ENCODE measurements at places on chromosomes 13 and 19. TPM values are rescaled to one million over a fixed set of nuclear protein-coding genes. Genes with fewer than 3 reads are reported as not detected.

- peaks cover 14% of the 10 kb centered on the region for H3K4me1 ChIP-seq
- no peaks in the 10 kb centered on the region for H3K27me3 ChIP-seq
- no peak overlapping the region for H3K4me3 ChIP-seq
- peak; percentile 20 for DNase-seq
- H3K36me3 ChIP-seq = peaks cover 13% of the 10 kb centered on the region
- H3K27ac ChIP-seq = no peak overlapping the region
Observed at GRCh38 chr13:32284927-32285632, 30.1 kb downstream of the ZAR1L start.

Gene IRGC
- total RNA-seq = not detected

Gene PSPN
- total RNA-seq = 0.52 TPM

Gene MIER2
- 3.1 TPM for total RNA-seq

Gene HIPK4
- total RNA-seq = not detected

DNA sequence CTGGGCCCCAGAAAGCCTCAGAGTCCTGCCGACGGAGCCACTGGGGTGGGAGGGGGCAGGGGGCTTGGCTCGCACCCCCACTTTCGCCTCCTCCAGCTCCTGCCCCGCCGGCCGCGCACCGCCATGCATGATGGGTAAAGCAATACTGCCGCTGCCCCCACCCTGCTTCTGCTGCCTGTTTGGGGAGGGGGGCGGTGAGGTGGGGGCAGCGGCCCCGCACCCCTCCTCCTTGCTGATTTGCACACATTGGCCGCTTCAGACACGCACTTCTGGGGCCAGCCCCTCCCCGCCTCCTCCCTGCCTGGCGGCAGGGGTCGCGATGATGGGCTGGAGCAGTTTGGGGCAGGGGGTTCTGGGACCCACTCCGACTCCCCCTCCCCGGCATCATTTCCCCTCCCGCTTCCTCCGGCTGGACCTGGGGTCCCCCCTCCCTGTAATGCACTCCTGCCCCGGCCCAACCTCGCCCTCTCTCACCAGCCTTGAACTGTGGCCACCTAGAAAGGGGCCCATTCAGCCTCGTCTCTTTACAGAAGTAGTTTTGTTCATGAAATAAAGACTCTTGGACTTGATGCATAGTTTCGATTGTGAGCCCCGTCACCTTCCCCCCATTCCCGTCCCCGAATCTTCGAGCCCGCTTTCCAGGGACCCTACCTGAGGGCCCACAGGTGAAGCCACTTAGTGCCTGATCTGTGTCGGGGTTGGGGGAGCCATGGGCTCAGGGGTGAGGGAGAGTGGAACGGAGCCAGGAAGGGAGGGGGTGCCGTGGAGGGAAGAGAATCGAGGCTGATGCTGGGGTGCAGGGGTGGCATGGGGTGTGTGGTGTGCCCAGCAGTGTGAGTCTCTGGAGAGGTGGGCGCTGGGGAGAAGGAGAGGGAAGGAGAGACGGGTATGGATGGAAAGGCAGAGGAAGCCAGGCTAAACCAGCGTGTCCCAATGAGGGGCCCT lies 1.4 kb upstream of the HPN start:
- H3K4me3 ChIP-seq = no peak overlapping the region
- DNase-seq = no peak
- no peaks in the 10 kb centered on the region for H3K36me3 ChIP-seq
- no peaks in the 10 kb centered on the region for H3K27me3 ChIP-seq
- peaks cover 51% of the 10 kb centered on the region for H3K4me1 ChIP-seq

Gene VSTM2B
- total RNA-seq = not detected

- H3K4me1 ChIP-seq = no peaks in the 10 kb centered on the region
- no peak overlapping the region for H3K4me3 ChIP-seq
- H3K27ac ChIP-seq = no peak overlapping the region
Observed at GRCh38 chr19:52665529-52665928, 27.4 kb upstream of the ZNF83 start.

Gene TEX26
- total RNA-seq = not detected

DNA sequence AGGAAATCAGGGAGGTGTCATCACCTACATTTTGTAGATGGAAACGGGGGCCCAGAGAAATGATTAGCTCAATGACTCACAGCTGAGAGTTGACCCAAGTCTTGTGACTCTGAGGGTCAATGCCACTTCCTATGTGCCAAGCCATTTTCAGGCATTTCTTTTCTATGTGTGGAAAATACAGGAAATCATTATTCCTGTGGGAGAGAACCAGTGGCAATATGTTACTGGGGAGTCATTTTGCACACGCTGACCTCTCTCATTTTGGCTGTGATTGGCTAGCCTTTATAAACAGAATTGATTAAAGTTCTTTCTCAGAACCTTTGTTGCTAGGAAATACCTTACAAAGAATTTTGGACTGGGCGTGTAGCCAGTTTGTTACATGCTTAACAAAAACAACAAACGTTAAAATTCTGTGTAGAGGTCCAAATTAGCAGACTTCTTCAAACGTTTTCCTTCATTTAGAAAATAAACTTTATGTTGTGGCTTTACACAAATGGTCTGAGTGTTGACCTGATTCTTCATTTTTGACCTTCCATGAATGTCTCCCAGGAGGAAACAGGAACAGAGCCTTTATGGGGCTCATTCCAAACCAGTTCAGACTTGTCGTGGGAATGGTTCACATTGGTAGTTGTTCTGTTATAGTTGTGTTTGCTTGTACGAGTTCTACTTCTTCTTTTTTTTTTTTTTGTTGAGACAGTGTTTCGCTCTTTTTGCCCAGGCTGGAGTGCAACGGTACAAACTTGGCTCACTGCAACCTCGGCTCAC lies 11.4 kb downstream of the PCCA start:
- DNase-seq = peak; percentile 77
- H3K27me3 ChIP-seq = no peaks in the 10 kb centered on the region
- H3K4me3 ChIP-seq = no peak overlapping the region
- peaks cover 56% of the 10 kb centered on the region for H3K4me1 ChIP-seq

- no peak for DNase-seq
- H3K4me1 ChIP-seq = no peaks in the 10 kb centered on the region
Observed at GRCh38 chr13:84208246-84208910, 326.1 kb upstream of the SLITRK1 start.

- H3K27me3 ChIP-seq = no peaks in the 10 kb centered on the region
- no peaks in the 10 kb centered on the region for H3K36me3 ChIP-seq
- H3K4me3 ChIP-seq = no peak overlapping the region
- no peak for DNase-seq
Observed at GRCh38 chr19:4062419-4063368, 4.0 kb downstream of the ZBTB7A start.

GRCh38 chr13:79943346-79944023 lies 397.4 kb downstream of the SPRY2 start:
- DNase-seq = no peak
- H3K27ac ChIP-seq = no peak overlapping the region
- H3K36me3 ChIP-seq = no peaks in the 10 kb centered on the region

GRCh38 chr13:112750570-112750969 lies 60.7 kb downstream of the ATP11A start:
- H3K27me3 ChIP-seq = no peaks in the 10 kb centered on the region
- no peak overlapping the region for H3K27ac ChIP-seq
- H3K36me3 ChIP-seq = no peaks in the 10 kb centered on the region
- H3K4me1 ChIP-seq = no peaks in the 10 kb centered on the region
- H3K4me3 ChIP-seq = no peak overlapping the region

Gene PRTN3
- total RNA-seq = 0.99 TPM

DNA sequence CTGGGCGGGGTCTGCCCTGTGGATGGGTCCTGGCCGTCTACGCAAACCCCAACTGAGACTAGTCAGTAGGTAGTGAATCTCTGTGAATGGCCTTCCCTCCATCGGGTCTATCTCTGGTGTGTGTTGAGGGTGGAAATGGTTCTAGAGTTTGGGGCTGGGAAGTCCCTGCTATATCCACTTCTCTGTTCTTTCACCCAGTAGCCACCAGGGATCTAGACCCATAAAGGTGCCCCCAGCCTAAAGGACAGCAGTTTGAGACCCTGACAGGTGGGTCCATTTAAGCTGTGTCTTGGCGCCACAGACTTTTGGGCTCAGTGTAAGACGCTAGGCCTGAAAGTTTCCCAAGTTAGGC lies 57.7 kb downstream of the ZNF568 start:
- DNase-seq = no peak
- no peaks in the 10 kb centered on the region for H3K36me3 ChIP-seq
- no peaks in the 10 kb centered on the region for H3K27me3 ChIP-seq
- H3K4me1 ChIP-seq = peaks cover 16% of the 10 kb centered on the region
- no peak overlapping the region for H3K27ac ChIP-seq
- peak overlapping the region; percentile 40 for H3K4me3 ChIP-seq

GRCh38 chr13:75652726-75653125 lies 16.6 kb downstream of the LMO7 start:
- H3K4me1 ChIP-seq = no peaks in the 10 kb centered on the region
- H3K27ac ChIP-seq = no peak overlapping the region

DNA sequence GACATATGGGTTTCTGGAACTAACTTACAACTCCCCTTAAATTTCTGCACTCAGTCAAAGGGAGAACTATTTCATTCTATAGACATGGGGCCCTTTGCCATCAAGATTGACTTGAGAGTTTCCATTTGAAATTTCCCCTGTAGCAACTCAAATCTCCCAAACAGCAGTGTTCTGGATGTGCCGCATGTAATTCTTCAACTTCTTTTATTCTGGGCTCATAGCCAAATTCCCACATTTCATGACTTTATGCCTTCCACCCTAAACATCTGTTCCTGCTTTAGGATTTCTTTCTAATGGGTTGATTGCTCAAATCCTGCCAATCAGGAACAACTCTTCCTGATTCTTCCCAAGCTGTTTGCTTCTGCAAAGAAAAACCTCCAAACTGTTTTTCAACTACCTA lies 336.0 kb downstream of the TBC1D4 start:
- no peaks in the 10 kb centered on the region for H3K27me3 ChIP-seq
- H3K36me3 ChIP-seq = no peaks in the 10 kb centered on the region
- H3K4me1 ChIP-seq = no peaks in the 10 kb centered on the region
- DNase-seq = no peak

Gene ACTMAP
- 3.0 TPM for total RNA-seq

GRCh38 chr19:35232912-35233311 lies 4.4 kb upstream of the FAM187B start:
- H3K4me3 ChIP-seq = no peak overlapping the region
- no peaks in the 10 kb centered on the region for H3K27me3 ChIP-seq

Gene CEACAM3
- not detected for total RNA-seq

DNA sequence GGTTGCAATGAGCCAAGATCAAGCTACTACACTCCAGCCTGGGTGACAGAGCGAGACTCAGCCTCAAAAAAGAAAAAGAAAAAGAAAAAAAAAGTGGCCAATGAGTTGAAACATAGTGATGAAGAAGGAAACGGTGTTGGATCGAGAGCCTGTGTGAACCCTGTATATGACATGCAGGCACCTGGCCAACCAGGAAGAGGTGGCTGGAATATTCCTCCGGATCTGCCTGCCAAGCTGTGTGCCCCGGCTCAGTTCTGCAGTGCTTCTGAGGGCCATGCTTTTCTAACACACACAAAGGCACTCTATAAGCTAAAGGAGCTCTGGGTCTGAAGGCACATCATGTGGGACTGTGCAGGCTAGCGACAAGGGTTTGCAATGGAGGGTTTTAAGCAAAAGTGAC lies 3.7 kb upstream of the ZNF444 start:
- no peaks in the 10 kb centered on the region for H3K27me3 ChIP-seq
- peaks cover 74% of the 10 kb centered on the region for H3K4me1 ChIP-seq
- H3K4me3 ChIP-seq = no peak overlapping the region
- no peaks in the 10 kb centered on the region for H3K36me3 ChIP-seq
- peak overlapping the region; percentile 85 for H3K27ac ChIP-seq
- DNase-seq = peak; percentile 96

Gene ACP7
- not detected for total RNA-seq

DNA sequence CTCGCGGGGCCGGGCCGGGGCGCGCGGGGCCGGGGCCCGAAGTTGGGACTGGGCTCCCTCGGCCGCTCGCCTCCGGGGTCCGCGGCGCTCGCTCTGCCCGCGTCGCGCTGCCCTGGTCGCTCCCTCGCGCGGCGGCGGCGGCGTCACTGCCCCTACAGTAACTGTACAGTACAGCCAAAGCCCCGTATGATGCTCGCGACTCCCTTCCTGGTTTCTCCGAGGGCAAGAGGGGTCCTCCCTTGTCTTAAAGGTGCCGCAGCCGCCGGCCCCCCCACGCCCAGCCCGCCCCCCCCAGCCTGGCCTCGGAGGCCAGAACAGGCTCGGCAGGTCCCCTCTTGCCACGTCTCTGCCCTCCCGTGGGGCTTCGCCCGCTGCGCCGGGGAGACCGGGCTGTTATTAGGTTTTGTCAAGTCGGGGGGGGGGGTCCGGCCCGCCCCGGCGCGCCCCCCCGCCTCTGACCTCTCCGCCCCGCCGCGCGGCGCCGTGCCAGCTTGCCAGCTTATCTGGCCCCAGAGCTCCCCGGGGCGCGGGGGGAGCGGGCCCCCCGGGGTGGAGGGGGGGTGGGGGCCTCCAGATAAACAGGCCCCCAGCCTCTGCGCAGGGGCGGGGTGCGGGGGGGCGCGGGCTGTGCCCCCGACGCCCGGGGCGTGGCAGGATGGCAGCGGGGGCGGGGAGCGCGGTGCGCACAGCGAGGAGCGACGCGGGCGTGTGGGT lies at the start of gene ZBTB7A:
Gene ZBTB7A (minus strand): TSS at position 218 of the 714 bp plus-strand sequence. CDS start 11,667 bp downstream, outside the sequence.
- no peaks in the 10 kb centered on the region for H3K27me3 ChIP-seq
- H3K4me3 ChIP-seq = peak within 1 kb of the TSS; percentile 95
- peak; percentile 89 for DNase-seq
- peak within 1 kb of the TSS; percentile 97 for H3K27ac ChIP-seq

Gene PSG6
- not detected for total RNA-seq

- H3K27me3 ChIP-seq = no peaks in the 10 kb centered on the region
- H3K4me3 ChIP-seq = no peak overlapping the region
- H3K36me3 ChIP-seq = no peaks in the 10 kb centered on the region
- H3K4me1 ChIP-seq = peaks cover 58% of the 10 kb centered on the region
Observed at GRCh38 chr19:35040826-35041547, 534 bp upstream of the HPN start.

All from body of pancreas (tissue), 4 donors.